ENCODE measurements at places on chromosomes 5 and 9.

DNA sequence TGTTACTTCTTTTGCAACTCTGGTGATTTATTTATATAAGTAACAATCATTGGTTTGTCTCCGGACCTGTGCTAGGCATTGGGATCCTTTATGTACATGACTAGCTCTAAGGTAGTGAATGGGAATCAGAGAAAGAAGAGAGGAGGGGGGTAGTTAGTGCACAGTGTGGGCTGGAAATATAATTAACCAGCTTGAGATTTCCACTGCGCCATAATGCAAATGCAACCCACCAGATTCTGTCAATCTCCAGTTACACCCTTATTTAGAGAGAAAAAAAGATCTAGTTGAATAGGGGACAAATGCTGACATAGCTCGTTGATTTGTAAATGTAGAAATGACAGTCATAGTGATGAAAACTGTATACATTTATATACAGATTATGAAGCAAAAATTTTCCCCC is 342.2 kb upstream of the SLC30A5 start:
- DNase-seq = no peak

- DNase-seq = peak; percentile 16
Measured at GRCh38 chr9:37466037-37466709, 923 bp upstream of the ZBTB5 start.

GRCh38 chr5:102855681-102856388 is 100.7 kb downstream of the PAM start:
- DNase-seq = peak; percentile 15

GRCh38 chr9:129511285-129511900 is 109.5 kb downstream of the C9orf50 start:
- no peak for DNase-seq

DNA sequence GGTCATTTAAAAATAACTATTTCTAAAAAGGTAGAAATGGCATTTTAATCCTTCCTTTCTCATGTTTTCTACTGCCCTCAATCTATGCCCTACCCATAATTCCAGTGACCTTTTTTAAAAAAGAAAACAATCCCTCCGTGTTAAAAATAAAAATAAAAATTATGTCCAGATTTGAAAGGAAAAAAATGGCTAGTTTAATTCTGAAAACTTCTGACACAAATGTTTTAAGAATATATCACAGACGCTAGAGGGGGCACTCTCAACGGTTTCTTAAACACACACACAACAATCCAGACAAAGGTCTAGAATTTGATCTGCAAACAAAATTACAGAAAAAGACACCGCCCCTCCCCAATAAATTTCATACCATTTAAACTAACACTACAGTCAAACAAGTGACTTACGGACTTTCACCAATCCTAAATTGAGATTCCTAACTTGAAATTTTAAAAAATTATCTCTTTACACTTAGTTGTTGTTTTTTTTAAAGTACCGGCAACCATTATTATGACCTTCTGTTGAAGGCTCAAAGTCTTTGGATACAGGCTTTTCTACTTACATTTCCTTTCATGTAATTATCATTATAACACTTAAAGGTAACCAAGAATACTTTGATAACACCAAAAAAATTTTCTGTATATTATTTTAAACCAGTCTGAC is 38.2 kb downstream of the CLINT1 start:
- DNase-seq = peak; percentile 45

DNA sequence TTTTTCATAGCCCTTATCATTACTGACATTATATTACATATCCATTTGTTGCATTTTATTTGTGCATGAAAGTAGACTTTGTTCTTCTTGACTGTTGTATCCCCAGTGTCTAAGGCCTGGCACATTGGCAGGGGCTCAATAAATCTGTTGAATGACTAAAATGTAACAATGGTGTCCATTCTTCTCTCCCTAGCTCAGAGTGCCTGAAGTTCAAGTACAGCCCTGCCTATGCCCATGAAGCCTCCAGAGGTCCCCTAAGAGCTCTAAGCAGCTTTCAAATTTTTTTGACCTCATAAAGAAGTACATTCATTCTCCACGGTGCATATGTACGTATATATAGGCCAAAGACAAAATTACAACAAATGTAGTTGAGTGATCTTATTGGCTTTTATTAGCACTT is 4.2 kb upstream of the BSPRY start:
- no peak for DNase-seq

- no peak for DNase-seq
Measured at GRCh38 chr5:40198736-40199135, 481.0 kb upstream of the PTGER4 start.

DNA sequence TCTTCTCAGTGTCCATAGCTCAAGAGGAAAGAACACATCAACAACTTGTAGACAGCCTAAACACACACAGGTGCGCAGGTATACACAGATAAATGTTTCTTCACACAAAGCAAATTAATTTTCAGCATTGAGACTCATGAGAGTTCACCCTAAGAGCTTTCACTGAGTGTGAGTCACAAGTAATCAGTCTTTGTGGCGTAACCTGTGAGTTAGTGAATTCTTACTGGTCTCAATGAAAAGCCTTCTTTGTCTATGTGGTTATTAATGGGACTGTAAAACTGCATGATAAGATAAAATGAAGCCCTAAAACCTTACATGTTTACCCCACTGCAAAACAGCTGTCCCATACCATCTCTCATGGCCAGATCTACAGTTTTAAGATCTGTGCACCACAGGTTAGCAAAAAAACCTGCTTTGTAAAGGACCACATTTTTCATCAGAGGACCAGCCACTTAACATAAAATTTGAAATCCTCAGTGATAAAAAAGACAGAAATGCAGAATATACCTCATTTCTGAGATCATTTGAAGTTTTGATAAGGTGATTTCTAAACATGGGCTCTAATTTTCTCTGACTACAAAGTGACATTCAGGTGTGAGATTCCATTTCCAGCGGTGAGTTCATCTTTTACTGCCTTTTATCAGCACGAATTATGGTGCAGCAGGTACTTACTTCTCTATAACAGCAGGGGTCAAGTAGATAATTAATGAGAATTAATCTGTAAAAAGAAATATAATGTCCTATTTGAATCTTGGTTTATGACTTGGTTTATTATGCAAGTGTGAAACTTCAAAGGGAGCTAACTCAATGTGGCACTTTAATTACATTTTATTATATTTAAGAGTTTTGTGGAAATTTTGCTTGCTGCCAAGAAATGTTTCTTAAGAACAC is 335.7 kb upstream of the PIK3R1 start:
- no peak for DNase-seq

GRCh38 chr9:134495881-134496412 is 145.7 kb upstream of the COL5A1 start:
- DNase-seq = no peak

DNA sequence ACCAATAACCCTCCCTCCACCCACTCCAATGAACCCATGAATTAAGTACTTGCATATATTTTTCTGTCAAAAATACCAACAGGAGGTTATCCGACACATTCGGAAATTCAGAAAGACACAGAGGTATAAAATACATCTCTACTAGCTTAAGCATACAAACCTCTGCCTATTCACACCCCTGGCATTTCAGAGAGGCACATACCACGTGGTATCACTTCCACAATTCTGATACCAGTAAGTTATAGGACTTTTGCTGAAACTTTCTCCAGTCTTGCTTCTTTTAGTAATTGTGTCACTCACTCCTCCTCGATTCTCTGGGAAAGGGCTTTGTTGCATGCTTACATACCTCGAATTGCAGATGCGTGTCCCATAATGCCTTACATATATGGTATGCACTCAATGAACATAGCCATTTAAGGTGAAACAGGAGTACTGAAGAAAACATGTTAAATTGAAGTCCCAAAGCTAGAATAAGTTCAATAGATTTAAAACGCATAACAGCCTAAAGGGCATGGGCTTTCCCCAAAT is 58.1 kb downstream of the TLE1 start:
- DNase-seq = no peak

DNA sequence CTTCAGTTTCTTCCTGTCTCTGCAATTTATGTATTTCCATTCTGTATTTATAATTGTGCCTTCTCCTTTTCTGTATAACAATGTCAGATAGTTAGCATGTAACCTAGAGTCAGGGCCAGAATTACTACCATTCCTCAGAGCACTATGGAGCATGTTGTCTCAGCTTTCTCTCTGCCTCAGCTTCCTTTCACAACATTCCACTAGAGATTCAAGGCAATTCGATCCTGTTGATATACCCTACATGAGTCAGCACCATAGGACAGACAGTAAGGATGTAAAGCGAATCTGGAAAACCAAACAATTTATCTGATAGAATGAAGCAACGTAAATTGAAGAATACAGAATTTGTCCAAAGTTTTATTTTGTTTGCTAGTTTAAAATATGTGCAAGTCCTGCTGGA is 728.3 kb upstream of the SEMA6A start:
- no peak for DNase-seq

GRCh38 chr9:75438716-75439115 is 350.4 kb downstream of the OSTF1 start:
- no peak for DNase-seq

- DNase-seq = no peak
Measured at GRCh38 chr5:153907170-153907775, 131.4 kb downstream of the FAM114A2 start.

- no peak for DNase-seq
Measured at GRCh38 chr5:88979726-88980125, 96.7 kb upstream of the MEF2C start.

DNA sequence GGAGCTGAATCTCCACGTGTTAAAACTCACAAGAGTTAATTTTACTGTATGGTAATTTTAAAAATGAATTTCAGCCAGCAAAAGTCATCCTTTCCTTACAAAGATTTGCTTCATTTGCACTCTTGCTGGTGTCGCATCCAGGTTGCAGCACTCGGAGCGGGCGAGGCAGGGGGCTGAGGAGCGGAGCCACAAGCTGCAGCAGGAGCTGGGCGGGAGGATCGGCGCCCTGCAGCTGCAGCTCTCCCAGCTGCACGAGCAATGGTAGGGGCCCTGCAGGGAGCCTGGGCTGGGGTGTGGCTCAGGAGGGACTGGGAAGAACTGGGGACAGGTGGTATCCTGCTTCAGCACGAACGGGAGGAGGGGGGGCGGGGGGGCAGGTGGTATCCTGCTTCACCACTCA is 27.1 kb downstream of the HNRNPH1 start:
- DNase-seq = no peak

GRCh38 chr9:26418480-26418879 is 474.1 kb downstream of the CAAP1 start:
- no peak for DNase-seq

- DNase-seq = no peak
Measured at GRCh38 chr5:118921866-118922265, 66.5 kb downstream of the DTWD2 start.

DNA sequence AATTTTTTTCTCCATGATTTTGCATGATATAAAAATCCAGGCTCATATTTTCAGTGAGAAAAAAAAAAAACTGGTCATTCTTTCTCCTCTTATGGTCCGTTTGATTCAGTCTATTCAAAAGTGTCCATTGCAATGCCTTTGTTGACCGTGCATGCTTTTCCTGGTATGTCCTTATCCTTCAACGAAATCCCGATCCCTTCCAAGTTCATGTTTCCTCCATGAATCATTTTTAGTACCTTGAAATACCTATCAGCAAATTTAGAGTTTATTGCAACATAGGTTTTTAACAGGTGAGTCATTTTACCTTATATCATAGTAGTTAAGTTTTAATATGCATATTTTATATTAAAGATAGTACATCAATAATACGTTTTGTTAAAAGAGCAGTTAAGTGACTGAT is 773.8 kb upstream of the CHD1 start:
- DNase-seq = no peak

- DNase-seq = no peak
Measured at GRCh38 chr9:81664638-81665222, 24.6 kb downstream of the TLE1 start.

GRCh38 chr5:55991768-55992486 is 2.8 kb downstream of the IL6ST start:
- DNase-seq = peak; percentile 43

DNA sequence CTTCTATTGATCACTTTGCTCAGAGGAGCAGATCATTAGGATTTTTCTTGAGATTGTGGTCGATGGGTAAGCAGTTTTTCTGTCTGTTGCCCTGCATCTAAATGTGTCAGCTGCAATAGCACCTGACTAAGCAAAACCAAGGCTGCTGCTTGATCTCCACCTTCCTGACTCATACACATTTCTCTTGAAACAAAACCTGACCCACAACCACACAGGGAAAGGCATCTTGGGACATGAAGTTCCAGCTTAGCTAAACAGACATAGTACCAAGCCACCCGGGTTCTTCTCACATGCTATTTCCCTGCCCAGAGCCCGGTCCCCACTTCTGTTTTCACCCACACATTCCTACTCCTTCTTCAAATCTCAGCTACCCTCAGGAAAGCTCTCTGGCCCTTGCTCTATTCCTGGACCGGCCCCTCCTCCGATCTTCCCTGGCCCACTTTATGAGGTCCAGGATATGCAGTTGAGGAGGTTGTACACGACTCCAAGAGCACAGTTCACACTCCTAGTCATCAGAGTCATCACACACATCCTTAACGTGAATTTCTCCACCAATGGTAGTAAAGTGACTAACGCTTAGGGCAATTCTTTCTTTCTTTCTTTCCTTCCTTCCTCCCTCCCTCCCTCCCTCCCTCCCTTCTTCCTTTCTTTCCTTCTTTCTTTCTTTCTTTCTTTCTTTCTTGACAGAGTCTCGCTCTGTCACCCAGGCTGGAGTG is 16.0 kb upstream of the ZBTB43 start:
- no peak for DNase-seq

DNA sequence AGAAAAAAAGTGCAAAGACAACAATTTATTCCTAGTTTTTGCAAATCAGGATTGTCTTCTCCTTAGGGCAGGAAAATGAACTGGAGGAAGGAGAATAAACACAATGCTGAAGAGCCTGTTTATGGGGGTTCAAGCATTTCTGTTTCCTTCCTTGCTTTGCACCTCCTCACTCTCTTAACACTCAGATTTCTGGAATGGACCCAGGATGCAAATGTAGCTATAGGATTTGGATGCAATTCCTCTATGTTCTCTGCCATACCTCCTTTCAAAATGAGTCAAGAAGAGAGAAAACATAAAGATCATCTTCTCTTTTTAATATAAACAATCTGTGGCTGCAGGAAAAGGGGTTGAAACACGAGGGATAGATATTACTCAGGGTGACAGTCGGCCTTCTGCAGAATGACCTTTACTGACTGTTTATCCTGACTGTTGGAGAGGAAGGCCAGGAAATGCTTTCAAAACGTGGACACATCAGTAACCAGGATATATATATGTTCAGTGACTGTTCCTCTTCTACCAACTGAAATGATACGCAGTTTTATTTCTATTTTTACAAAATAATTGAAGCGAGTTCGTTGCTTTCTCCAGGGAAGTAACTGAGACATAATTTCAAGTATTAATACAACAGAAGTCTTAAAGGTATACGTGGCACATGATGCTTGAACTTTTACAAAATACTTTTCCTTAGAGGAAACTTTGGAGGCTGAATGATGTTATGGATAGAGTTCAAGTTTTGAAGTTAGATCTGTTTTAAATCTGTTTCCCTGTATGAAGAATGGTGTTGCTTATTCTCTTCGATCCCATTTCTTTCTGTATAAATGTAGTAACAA is 44.4 kb downstream of the ACTBL2 start:
- no peak for DNase-seq

- DNase-seq = no peak
Measured at GRCh38 chr9:79885093-79885857, 313.5 kb downstream of the TLE4 start.

Data from CD4-positive, alpha-beta T cell treated with Interleukin-17A for 1 hour (primary cell).